ENCODE measurements at places on chromosomes 4 and X. TPM values are rescaled to one million over a fixed set of nuclear protein-coding genes. Genes with fewer than 3 reads are reported as not detected.

The CXCL11 gene
- 0.72 TPM for total RNA-seq

The MAP7D2 gene
- total RNA-seq = 1.7 TPM

The LRCH2 gene
- total RNA-seq = 13.2 TPM

The TEX13C gene
- not detected for total RNA-seq

The UNC5C gene
- total RNA-seq = 3.1 TPM

The F8A2 gene
- not detected for total RNA-seq

The ERAS gene
- not detected for total RNA-seq

The PRR32 gene
- not detected for total RNA-seq

The RBM3 gene
- total RNA-seq = 88.4 TPM

The SEPSECS gene
- total RNA-seq = 13.4 TPM

The NEUROG2 gene
- total RNA-seq = not detected

GRCh38 chr4:183571350-183571941 lies 66.6 kb downstream of the ING2 start:
- DNase-seq = peak; percentile 40

GRCh38 chr4:107330916-107331315 lies 294.8 kb upstream of the DKK2 start:
- no peak for DNase-seq

GRCh38 chr4:163201358-163201757 lies 34.7 kb upstream of the NAF1 start:
- no peak for DNase-seq

DNA sequence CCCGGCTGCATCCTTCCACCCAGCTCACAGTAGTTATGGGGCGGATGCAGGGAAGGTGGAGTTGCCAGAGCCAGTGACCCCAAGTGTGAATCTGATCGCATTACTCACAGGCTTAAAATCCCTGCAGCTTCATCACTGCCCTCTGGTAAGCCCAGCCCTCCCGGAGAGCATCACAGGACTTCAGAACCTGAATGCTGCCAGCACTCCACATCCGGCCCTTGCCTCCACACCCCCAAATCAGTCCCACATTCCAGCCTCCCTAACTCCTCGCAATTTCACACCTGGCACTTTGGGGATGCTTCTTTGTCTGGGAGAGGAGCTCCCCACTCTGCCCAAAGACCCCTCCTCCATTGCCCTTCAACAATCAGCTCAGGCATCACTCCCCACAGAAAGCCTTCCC lies 15.6 kb downstream of the RASL11B start:
- DNase-seq = no peak

DNA sequence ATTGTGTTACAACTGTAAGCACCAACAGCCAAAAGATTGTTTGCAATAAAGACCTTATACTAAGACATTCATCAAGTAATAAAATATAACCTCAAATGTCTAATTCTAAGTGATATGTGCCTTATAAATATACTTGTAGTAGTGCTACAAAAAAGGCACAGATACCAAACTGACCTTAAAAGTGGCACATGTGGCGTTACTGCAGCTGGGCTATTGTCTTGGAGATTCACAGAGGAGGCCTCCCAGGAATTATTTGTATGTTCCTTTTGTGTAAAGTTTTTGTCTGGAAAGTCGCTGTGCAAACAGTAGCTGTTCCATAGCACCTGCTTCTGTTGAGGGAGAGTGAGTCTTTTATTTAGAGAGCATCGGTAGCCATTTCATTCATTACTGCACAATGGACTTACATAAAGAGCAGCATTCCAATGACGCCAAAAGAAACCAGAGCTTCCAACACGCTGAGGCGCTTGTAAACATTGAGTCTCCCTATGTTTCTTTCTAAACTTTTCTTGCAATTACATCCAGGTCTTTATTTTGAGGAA lies 143.7 kb downstream of the RPA4 start:
- no peak for DNase-seq

- DNase-seq = no peak
These were observed 73.1 kb upstream of the EPGN start for GRCh38 chr4:74235135-74235534.

GRCh38 chr4:70544279-70544868 lies 26.0 kb downstream of the AMTN start:
- no peak for DNase-seq

DNA sequence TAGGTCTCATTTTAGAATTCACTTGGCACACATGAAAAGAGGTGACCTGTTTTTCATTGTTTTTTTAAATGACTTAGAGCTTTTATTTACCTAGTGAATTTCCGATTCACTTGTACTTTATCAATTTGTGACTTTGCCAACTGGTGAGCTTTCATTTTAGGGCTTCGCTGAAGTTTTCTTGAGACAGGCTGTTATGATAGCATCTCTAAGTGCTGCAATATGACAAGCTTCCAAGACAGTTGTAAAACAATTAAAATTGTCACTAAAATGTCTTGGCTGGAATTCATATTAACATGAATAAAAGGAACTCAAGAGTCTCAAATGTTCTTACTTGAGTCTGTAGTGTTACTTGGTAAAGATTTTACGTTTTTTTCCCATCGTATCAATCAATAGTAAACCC lies 831.7 kb upstream of the GRID2 start:
- DNase-seq = no peak

DNA sequence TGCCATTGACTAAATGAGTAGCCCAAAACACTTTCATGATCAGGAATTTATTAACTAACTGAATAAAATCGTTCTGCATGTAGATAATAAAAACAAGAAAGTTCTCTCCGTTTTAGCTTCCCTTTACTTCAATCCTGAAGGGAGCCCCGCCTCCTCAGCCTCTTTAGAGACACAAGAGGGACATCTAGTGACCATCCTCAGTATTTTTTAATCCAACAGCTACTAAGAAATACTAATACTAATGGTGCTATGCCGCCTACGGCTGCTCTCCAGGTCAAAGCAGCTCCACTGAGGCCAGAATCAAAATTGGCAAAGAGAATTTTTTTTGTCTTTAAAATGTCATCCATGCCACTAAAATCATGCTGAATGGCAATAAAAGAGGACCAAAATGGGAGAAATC lies 3.2 kb upstream of the PCDH19 start:
- no peak for DNase-seq

DNA sequence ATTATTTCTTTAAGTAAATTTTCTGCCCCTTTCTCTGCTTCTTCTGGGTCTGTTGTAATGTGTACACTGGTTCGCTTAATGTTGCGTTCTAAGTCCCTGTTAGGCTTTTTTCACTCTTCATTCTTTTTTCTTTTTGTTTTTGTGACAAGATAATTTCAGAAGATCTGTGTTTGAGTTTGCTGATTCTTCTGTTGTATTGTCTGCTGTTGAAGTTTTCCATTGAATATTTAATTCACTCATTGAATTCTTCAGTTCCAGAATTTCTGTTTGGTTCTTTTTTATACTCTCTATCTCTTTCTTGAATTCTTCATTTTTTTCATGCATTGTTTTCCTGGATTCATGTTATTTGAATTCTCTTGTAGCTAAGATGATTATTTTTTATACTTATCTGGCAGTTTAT lies 66.3 kb upstream of the NUDT6 start:
- no peak for DNase-seq

DNA sequence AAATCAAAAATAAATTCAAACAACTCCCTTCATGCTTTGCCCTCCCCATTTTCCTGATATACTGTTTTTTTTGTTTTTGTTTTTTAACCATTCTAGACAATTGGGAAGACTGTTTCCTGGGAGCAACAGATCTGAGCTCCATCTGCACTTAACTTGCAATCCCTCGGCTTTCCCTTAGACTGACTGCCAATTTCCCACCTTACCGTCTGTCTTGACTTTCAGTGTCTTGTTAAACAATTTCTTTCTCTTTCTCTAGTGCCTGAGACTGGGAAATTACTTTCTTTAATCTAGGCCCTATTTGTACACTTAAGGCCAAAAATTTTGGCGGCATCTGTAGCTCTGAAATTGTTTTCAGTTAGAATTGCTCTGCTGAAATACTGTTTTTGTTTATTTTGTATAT lies 326.3 kb downstream of the LDB2 start:
- no peak for DNase-seq

GRCh38 chr4:24249972-24250371 lies 334.4 kb downstream of the DHX15 start:
- DNase-seq = peak; percentile 29

DNA sequence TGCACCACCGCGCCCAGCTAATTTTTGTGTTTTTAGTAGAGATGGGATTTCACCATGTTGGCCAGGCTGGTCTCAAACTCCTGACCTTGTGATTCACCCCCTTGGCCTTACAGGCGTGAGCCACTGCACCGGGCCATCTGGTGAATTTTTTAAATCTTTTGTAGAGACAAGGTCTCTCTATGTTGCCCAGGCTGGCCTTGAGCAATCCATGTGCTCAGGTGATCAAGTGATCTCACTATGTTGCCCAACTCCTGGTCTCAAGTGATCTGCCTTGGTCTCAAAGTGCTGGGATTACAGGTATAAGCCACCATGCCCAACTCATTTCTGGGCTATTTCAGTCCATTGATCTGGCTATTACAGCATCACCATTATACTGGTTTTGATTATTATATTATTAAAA lies 22.2 kb upstream of the GALNT7 start:
- no peak for DNase-seq

DNA sequence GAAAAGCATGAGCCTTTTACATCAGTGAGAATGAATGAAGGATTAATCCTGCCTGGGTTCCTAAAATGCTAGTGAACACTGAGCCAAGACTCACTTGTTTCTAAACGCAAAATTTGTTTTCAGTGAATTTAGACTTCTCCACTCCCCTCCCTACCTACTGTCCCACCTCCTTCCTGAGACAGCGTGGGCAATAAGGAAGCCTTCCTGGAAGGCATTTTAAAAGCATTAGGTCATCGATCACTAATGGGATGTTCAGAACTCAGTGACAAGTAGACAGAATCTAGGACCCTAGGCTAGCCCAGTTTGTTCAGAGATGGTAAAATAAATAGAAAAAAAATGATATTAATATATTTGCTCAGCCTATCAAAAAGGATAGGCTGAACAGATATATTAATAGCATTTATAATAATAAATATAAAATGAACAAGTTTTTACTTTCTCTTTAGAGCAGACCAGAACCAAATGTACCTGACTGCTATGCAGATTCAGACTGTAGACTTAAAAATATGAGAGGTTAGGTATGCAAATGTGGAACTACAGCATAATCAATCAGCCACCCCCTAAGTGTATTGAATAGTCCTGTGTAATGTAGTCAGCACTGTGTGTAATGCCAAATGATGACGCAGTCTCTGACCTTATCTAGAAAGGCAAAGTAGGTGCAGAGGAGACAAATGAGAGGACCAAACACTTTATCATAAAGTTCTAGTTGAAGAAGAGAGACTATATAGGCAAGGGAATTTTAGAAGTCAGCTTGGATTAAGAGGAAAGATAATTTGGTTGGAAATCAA lies 331.1 kb downstream of the GPAT3 start:
- DNase-seq = no peak

- no peak for DNase-seq
These were observed 38.9 kb downstream of the DTHD1 start for GRCh38 chr4:36320117-36320896.

GRCh38 chrX:117969782-117970181 lies 146.8 kb downstream of the KLHL13 start:
- no peak for DNase-seq

- peak; percentile 66 for DNase-seq
These were observed 17.8 kb downstream of the ZNF81 start for GRCh38 chrX:47854474-47854873.

GRCh38 chrX:72276478-72276953 lies 532 bp downstream of the RPS4X start:
- DNase-seq = no peak

DNA sequence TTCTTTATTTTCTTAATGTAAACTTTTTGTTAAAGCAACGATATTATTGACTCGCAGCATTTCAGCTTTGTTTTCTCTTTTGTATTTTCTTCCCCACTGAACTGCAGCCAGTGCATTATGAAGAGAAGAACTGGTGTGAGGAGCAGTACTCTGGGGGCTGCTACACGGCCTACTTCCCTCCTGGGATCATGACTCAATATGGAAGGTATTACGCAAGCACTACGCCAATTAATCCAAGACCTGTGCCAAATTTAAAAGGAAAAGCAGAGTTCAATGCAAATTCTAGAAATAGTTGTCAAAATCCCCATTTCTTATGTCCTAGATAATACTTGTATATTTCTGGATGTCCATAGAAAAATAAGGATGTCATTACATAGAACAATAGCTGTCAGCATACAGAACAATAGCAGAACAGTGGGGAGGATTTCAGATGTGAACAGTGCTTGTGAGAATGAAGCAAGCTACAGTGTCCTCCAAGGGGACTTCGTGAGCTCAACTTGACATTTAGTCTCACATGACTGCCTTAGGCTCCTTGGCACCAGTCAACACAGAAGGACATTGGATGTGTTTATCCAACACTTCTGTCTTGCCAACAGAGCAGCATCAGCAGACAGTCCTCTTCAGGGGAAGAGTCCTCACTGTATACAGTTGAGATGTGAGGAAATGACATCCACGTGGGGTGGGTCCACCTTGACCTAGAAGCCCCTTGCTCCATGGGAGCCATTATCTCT lies 85.9 kb downstream of the MAOA start:
- DNase-seq = no peak

GRCh38 chrX:19743386-19743785 lies 144.0 kb downstream of the SH3KBP1 start:
- no peak for DNase-seq

DNA sequence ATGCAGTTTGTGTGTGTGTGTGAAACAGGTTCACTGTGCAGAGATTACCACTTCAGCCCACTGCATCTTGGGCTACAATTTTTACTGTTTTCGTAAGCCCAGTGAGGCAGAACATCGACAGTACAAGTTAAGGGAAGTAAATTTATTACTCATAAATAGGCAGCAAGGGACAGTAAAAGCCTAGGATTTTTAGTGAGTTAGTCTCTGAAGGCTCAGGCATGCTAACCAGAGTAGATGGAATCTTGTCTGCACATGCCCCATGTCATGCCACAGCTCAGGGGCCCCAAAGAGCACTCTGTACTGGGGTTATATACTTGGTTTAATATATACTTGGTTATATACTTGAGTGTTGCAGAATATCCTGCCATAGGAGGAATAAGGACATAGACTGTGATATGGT lies 825.7 kb downstream of the TECRL start:
- DNase-seq = no peak

- no peak for DNase-seq
These were observed 182.1 kb upstream of the HHIP start for GRCh38 chr4:144463896-144464295.

DNA sequence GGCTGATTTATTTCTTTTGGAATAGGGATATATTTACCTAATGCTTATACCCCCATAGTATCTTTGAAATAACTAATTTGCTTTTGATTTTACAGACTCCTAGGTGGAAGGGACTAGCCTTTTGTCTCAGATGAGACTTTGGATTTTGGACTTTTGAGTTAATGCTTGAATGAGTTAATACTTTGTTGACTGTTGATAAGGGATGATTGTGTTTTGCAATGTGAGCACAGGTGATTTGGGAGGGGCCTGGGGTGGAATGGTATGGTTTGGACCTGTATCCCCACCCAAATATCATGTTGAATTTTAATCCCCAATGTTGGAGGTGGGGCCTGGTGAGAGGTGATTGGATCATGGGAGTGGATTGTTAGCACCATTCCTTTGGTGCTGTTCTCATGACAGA lies 117.4 kb upstream of the ZC4H2 start:
- DNase-seq = no peak

- peak; percentile 66 for DNase-seq
These were observed 27.3 kb upstream of the JADE1 start for GRCh38 chr4:128782076-128782715.

Measured in mucosa of descending colon (tissue), 3 donors.